ENCODE measurements at places on chromosomes 4 and X.

GRCh38 chr4:56048383-56048701 is 99.6 kb downstream of the CEP135 start:
- DNase-seq = no peak

DNA sequence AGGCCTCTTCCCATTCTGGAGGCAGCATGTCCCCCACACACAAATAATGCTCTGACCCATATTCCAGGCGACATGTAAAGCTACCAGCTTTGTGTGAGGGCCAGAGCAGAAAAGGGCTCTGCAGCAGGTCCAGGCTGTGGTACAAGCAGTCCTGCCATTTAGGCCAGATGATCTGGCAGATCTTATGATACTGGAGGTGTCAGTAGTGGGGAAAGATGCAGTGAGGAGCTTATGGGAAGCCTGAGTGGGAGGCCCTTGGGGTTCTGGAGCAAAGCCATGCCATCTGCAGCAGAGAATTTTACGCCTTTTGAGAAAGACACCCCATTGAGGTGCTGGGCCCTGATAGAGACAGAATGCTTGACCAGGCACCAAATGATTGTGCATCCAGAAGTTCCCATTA is 7.7 kb downstream of the SYN1 start:
- no peak for DNase-seq

DNA sequence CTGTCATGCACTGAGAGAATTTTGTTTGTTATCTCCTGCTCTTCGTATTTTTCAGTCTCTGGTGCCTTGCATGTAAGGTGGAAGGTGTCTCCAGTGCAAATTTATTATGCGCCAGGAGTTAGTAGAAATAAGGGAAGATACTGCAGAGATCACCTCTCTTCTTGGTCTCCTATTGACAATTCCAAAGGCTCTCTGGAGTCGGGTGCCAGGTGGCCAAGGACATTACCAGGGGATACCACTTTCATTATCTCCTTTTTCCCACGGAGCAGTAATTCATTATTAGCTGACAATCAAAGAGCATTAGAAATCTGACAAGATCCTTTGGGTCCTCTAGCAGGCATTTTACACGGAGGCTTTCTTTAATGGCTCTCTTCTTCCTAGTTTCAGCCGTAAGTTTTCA is 26.0 kb downstream of the ADD1 start:
- no peak for DNase-seq

- no peak for DNase-seq
These were observed 58.8 kb downstream of the RHOH start for GRCh38 chr4:40255393-40256281.

GRCh38 chrX:23898412-23898959 is 9.3 kb downstream of the APOO start:
- DNase-seq = no peak

DNA sequence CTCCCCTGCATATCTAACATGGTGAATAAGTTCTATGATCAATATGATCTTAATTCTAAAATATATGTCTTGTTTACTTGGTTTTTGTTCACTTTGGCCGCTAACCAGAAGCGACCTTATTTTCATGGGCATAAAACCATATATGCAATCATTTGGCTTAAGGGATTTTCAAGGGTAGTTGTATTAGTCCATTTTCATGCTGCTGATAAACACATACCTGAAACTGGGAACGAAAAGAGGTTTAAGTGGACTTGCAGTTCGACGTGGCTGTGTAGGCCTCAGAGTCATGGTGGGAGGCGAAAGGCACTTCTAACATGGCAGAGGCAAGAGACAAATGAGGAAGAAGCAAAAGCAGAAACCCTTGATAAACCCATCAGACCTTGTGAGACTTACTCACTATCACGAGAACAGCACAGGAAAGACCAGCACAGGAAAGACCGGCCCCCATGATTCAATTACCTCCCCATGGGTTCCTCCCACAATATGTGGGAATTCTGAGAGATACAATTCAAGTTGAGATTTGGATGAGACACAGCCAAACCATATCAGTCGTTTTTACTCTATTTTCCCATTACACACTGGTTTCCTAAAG is 114.3 kb upstream of the CPEB2 start:
- DNase-seq = no peak

DNA sequence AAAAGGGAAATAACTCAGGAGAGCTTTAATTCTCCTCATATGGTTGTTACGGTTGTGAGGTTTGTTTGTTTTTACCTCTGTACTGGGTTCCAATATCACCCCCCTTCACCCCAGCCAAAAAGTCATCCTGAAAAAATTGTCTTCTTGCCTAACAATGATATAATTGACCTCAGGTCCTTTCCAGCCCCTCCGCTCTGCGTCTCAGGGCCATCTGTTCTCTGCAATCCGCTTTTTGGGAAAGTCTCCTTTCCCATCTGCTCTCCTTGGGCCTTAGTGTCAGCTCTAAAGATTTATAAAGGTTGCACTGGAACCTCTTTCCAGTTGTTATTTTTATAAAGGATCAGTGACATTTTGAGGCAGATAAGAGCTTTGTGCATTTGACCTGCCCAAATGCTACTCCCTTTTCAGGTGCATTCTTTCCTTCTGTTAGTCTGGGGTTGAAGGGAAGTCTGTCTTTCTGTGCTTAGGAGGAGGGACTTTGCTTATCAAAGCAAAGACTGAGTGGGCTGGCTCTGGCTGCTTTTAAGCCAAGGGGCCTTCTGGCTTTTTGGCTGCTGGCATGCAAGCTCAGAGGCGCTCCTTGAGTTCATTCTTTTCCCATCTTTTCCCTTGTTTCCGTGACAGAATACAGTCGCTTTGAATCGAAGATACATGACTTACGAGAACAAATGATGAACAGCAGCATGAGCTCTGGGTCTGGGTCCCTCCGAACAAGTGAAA is 34.1 kb downstream of the DLG3 start:
- no peak for DNase-seq

DNA sequence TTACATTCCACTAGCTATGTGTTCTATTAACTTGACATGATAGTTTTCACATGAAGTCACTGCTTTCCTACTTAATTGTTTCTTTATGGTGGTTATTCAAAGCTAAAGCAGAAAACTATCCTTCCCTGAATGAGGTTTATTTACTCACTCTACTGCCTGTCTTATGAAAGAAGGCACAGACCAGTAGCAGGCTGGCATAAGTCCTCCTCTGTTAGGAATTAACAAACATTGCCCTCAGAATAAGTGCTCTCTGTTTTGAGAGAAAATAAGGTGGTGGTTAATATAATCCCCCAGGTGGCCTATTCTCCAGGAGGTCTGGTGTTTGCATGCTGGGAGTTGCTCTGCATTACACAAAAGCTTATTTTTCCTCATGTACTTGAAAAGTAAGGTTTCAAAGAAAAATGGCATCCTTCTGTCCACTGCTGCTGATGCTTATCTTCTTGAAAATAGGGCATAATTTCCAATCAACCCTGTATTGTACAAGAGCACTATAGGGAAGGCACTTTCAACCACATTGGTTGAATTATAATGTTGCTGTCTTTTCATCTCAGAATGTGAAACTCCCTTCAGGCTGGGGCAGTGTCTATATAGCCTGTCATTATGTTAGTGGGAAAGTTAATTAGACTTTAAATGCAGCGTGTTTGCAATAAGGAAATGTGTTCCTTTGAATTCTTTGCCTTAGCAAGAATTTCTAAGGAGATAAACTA is 119.7 kb upstream of the TBC1D9 start:
- DNase-seq = no peak

DNA sequence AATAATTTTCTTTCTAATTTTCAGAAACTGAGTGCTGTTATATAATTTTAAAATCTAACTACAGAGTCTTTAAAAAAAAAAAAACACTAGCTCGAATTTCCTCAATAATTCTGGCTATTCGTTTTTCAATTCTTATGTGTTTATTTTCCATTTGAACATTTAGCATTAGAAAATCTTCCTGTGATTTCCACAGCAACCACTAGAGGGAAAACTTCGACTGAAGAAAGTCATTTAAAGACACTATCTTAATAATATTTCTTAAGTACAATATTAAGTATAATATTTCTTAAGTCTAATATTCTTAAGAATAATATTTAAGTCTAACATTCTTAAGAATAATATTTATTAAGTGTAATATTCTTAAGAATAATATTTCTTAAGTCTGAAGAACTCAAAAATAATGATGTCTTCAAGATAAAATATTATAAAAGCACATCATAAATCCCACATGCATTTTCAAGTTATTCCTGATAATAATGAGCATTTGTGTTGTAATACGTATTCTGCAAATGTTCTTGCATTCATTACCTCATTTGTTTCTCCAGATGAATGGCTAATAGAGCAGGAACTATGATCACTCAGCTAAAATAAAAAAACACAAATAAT is 118.4 kb upstream of the WDR17 start:
- DNase-seq = peak; percentile 21

DNA sequence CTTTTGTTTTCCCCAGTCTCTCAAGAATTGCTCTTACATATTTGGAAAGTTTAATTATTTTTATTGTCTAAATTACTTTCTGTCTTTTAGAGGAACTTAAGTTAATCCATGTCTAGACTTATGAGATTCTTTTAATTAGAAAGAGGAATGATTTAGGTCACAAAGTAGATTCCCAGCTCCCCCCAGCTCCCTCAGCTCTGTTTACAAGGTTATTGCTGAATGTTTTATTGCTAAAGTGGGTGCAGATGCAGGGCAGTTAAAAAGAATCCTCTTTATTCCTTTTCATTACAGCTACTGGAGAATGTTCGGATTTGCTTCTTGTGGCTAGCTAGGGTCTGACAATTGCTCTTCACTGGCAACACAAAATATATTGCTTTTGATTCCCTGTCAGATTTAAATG is 33.7 kb upstream of the CCKAR start:
- no peak for DNase-seq

- no peak for DNase-seq
These were observed 1698.6 kb upstream of the IGFBP7 start for GRCh38 chr4:58808817-58809216.

- no peak for DNase-seq
These were observed 69.0 kb downstream of the DCK start for GRCh38 chr4:71062436-71062835.

- peak; percentile 14 for DNase-seq
These were observed 251.5 kb downstream of the GPM6A start for GRCh38 chr4:175560604-175561003.

DNA sequence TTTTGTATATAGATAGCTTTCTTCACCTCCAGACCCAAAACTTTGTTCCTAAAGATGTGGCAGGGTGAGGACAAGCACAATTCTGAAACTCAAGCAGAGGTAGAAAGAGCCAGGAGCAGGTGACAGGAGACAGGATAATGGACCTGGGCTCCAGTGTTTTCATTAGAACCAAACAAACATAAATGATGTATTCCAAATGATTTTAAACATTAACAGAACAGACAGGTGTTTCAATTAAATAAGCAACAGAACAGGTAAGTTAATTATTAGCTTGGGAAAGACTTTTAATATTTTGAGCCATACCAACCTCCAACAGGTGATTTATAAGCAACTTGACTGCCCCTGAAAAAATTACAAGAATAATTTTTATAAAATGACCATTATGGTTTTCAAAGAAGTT is 459.4 kb upstream of the LCORL start:
- no peak for DNase-seq

Measured in Jurkat, Clone E6-1 (cell line).